NCI-H2029 (cell line): ENCODE measurements at places on chromosomes 7 and 10.

GRCh38 chr10:15571575-15571974 is 148.1 kb downstream of the ITGA8 start:
- DNase-seq = no peak

DNA sequence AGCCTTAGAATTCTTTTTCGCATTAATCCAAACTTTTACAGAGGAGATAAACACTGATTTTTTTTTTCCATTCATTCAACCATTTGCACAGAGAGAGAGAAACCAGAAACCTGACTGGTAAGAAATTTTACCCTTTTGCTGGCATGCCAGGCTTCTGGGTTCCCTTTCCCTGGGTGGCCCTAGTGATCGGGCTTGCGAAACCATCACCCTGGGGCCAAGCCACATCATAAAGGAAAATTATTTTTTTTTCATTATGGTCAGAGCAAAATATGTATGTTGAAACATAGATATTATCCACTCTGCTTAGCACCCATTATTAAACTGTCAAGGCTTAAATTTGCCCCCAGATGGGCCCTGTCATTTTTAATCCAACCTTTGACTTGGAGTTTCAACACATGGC is 55.4 kb upstream of the INHBA start:
- DNase-seq = no peak

- no peak for DNase-seq
Observed at GRCh38 chr7:90972906-90973550, 291.2 kb upstream of the FZD1 start.

GRCh38 chr10:48299692-48300091 is 6.8 kb upstream of the MAPK8 start:
- DNase-seq = no peak

DNA sequence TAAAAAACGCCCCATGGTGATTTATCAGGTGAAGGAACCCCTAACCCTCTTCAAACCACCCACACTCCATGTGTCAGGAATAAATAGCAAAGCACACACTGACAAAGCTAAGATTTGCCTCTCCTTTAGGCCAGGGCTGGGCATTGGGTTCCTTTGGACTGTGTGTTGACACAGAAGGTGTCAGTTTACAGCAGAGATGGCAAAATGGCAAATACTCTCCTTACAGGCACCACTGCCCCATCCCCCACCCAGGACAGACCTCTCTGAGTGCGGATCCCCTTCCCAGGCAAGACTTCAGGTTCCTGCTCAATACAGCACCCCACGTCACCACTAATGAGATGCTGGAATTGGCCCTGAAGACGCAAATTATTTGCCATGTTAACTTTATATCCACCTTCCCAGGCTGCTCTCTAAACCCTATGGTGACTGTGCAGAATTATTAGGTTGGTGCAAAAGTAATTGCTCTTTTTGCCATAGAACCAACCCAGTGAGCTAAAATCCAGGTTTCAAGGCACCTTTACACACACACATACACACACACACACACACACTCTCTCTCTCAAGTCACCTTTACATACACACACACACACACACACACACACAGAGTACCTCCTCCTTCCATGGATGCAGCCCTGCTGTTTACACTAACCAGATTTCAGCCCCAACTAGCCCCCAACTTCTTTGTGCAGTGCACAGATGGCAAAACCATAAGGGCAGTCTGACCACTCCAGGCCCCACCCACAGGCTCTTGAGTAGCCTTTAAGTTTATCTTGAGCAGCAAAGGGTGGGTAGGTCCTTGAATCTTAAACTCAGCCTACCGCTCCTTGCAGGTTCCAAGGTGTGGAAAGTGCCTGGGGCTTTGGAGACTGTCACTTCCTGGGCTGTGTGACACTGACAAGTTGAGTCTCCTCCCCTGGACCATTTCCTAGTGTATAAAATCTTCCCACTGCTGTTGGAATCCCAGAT is 4.0 kb upstream of the ZCCHC24 start:
- DNase-seq = peak; percentile 18

DNA sequence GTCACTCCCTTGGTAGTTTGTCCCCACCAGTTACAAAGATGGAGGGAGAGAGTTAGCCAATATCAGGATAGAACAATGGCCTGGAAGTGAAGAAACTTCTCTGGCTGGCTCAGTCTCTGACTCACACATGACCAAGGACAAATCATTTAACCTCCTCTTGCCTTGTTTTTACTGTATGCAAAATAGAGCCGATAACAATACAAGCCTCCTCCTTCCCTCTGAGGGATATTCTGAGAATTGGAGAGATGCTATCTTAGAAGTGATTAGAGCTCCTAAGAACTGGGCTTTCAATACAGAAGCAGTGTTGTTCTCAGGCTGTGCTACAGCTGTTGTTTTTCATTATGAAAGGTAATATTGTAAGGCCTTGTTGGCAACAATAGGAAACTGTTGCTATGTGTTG is 87.7 kb upstream of the EGR2 start:
- DNase-seq = no peak

GRCh38 chr10:127906548-127907377 is at the start of gene PTPRE:
PTPRE (plus strand) TSS chr10:127907103; CDS start chr10:128040882, 133,779 bp downstream.
- peak; percentile 17 for DNase-seq

- no peak for DNase-seq
Observed at GRCh38 chr10:1402016-1402770, 335.1 kb downstream of the ADARB2 start.
